ENCODE measurements at places on chromosomes 7 and 10.

DNA sequence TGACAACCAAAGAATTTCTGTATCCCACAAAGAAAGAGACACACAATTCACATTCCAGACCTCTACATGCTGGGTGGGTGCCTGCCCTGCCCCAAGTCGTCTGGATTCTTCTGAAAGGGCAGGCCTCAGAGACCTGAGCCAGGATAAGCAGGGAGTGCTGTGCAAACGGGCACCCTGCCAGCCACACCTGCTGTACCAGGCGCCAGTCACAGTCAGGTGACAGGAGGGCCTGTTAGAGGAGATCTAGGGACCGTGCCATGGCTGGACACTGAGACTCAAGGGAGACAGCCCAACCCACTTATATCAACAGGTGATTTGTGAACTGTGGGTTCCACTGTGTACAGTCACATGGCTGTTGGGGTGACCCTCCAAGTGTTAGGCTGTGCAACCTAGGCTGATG, 103.1 kb upstream of the AFAP1L2 start:
- no peak for DNase-seq

DNA sequence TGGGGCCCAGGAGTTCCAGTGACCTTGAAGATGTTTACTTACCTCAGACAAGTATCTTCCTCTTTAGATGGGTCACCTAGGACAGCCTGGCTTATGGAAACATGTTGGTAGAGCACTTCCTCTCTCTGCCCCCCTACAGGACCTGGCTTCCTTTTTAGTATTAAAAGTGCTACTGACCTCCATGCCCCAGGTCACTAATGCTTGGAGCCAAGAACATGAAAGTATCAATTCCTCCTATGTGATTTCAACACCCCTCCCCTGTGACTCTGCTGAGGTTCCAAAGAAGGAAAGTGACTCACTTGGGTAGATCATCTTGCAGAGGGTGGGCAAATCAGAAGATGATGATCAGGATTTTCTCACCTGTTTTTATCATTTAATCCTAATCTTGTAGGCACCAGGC, 125.3 kb upstream of the CCDC6 start:
- no peak for DNase-seq

GRCh38 chr10:43878386-43878785, 229.7 kb upstream of the ZNF32 start:
- DNase-seq: no peak

GRCh38 chr7:105205592-105206237, 183.0 kb downstream of the SRPK2 start:
- no peak for DNase-seq

DNA sequence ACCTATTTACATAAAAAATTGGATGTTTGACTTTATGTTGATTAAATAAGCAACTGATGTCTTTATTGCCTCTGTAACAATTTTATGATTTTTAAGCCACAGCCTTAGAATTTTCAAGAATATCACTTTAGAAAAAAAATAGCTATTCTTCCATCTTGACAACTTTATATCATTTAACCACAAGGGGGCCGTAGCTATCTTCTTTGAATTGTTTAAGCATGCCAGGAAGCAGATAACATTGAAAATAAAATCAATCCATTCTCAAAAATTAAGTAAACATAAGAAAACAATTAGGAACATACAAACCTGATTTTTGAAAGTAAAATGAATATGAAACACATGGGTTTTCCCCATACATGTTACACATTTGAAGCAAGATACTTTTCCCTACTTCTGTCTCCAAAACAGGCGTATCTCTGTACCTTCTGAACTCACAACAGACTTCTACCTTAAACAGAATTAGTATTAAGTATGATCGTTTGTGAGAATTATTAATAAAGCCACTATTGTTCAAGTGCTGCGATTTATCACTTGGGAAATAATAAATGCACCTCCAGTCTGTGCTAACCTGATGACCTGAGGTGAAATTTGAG, 209.0 kb downstream of the CACNA2D1 start:
- DNase-seq: no peak

Measured in occipital lobe (tissue), 3 donors.